GM03348 (cell line): ENCODE measurements at places on chromosomes 1 and 21.
A peak's percentile ranks its signal among the peaks of the same experiment; 100 is the strongest.

- no peak for DNase-seq
Observed at GRCh38 chr1:29481031-29481430, 244.7 kb downstream of the PTPRU start.

DNA sequence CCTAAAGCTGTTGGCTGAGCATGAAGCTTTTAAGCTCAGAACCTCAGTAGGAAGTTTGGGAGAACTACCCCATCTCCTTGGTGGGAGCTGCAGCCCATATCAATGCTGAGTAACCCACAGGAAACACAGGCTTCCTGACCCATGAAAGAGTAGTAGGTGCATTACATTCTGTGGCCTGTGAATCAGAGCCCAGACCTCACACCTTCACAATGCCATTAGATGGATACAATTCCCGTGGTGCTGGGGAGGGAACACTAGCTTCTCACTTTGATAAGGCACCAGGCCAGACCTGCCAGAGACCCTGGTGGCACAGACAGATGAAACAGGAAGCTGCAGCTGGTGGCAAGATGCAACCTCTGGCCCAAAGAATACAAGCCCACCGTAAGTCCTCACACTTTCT lies 308.8 kb downstream of the NPHP4 start:
- DNase-seq = no peak

GRCh38 chr1:41649396-41650027 lies 165.0 kb upstream of the EDN2 start:
- no peak for DNase-seq

GRCh38 chr1:25933479-25934365 lies 27.5 kb upstream of the STMN1 start:
- DNase-seq = no peak

GRCh38 chr1:154859151-154859785 lies 10.8 kb downstream of the KCNN3 start:
- DNase-seq = no peak

- no peak for DNase-seq
Observed at GRCh38 chr1:15733218-15733725, 2.8 kb upstream of the SLC25A34 start.

DNA sequence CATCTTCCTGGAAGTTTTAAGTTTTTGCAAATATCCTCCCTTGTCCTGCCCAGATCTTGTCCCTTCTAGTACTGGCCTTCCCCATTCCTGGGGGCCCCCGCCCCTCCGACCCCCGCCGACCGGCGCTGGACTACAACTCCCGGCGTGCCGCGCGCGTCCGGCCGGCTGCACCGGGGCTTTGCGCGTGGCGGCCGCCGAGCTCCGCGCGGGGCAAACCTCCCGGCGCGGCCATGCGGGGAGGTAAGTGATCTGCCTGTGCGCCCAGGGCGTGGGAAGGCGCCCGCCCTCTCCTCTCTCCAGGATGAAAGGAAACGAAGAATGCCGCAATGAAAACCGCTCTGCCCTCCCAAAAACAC lies 3.2 kb upstream of the SAMD13 start:
- DNase-seq = peak; percentile 87

GRCh38 chr21:35825370-35826353 lies 234.7 kb downstream of the SETD4 start:
- no peak for DNase-seq

- DNase-seq = no peak
Observed at GRCh38 chr1:22241811-22242210, 98.9 kb upstream of the WNT4 start.

DNA sequence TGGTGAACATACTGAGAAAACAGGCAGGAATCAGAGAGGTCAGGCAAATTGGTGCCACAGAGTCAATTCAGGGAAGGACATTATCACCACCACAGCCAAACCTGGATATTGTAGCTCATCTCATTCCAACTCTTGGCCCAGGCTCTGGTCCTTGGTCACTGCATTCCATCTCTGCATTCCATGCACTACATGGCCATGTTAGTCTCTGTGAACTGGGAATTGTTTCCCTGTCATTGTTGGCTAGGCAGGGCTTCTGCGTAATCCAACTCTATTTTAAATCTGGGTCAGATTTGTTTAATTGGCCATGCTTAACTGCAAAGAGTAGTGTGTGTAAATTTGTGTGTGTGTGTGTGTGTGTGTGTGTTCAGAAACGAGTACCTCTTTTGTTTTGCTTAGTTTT lies 837.6 kb upstream of the ADAMTS5 start:
- peak; percentile 39 for DNase-seq

- no peak for DNase-seq
Observed at GRCh38 chr1:78142736-78143135, 97.0 kb downstream of the GIPC2 start.

- no peak for DNase-seq
Observed at GRCh38 chr1:212503714-212504113, 71.0 kb downstream of the NENF start.

GRCh38 chr1:112605633-112606327 lies 13.2 kb downstream of the ST7L start:
- DNase-seq = no peak

- no peak for DNase-seq
Observed at GRCh38 chr1:11198851-11199594, 9.9 kb downstream of the ANGPTL7 start.

GRCh38 chr1:74399249-74399648 lies 113.2 kb downstream of the LRRC53 start:
- no peak for DNase-seq

GRCh38 chr1:75630004-75630594 lies 19.2 kb upstream of the SLC44A5 start:
- no peak for DNase-seq

DNA sequence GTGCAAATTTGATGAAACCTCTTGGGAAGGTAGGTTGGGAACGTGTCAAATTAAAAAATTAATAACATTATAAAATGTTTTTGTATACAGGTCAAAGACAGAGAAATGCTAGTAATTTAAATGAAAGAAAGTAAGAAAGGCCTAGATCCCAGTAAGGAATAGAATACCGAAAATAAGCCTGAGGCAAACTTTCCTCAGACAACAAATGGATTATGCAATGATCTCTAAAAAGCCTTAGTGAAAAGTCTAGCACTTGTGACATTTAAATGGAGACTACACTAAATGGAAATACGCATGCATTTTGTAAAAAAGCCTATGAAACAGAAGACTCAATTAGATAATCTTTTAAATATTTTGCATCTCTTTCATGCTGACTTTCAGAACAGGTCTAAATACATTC lies 138.5 kb upstream of the ZNHIT6 start:
- no peak for DNase-seq

DNA sequence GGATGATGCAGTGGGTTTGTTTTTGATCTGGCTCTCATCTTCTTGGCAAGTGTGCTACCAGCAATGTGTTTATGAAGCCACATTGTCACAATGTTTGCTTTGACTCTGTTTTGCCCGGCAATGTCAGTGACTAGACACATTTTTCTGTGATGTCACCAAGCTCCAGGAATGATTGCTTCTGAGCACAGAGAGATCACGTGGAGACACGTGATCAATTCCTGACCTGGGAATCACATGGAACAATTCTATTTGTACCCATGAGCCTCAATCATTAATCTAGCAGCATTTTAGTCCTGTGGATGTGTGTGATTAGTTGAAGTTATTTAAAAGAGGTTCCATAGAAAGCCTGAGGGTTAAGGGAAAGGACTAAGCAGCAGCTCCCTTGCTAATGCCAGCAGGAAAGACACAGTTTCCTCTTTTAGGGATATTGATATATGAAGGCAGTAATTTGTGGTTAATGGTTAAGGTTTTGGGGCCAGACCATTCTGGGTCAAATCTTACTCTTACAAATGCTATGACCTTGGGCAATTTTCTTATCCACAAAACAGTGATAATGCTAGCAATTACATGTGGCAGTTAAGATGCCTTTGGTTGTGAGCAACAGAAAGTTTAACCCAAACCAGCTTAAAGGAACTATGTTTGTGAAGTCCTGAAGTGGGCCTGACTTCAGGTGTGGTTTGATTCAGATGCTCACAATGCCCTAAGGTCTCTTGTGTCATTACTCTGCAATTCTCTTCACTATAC lies 59.0 kb downstream of the FASLG start:
- DNase-seq = no peak

DNA sequence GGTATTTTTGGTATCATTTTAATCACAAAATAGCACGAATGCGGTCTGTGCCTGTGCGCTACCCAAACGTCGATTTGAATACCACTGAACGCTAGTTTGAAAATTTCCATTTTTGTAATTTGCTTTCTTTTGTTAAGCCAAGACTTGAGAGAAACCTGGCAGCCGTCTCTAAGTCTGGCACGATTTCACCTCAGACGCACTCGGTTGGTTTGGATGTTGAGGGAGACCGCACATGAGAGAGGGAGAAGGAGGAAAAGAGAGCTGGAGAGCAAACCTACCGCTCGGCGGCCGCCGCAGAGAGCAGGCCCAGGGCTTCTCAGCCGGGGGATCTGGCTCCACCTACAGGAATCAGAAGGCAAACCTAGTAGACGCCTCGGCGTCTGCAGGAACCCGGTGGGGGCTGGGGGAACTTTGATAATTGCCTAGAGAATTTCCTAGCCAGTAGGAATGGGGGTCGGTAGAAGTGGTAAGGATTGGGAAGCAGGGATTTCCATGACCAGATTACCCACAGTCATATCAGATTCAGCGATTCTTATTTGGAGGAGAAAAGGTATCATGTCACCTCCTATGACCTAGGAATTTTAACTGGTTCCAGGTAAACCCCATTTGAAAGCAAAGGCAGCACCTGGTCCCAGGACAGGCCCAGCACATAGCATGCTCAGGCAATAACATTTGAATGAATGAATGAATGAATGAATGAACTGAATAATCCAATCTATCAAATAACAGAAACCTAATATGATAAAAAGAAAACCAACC lies 83.2 kb downstream of the TM2D1 start:
- peak; percentile 92 for DNase-seq

DNA sequence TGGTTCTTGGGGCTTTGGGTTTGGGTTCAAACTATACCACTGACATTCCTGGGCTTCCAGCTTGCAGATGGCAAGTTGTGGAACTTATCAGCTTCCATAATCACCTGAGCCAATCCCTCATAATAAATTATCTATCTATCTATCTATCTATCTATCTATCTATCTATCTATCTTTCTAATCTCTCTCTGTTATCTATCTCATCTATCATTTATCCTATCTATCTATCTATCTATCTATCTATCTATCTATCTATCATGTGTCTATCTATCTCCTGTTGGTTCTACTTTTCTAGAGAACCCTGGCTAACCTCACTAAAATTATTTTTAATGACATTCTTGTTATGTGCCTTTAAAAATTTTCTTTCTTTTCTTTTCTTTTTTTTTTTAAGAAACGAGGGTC lies 35.8 kb upstream of the AKT3 start:
- no peak for DNase-seq

GRCh38 chr1:41954533-41954944 lies 35.8 kb upstream of the HIVEP3 start:
- DNase-seq = peak; percentile 71

- no peak for DNase-seq
Observed at GRCh38 chr1:214058076-214058475, 70.3 kb downstream of the PROX1 start.

GRCh38 chr1:41533731-41534080 lies 49.2 kb upstream of the EDN2 start:
- DNase-seq = no peak

DNA sequence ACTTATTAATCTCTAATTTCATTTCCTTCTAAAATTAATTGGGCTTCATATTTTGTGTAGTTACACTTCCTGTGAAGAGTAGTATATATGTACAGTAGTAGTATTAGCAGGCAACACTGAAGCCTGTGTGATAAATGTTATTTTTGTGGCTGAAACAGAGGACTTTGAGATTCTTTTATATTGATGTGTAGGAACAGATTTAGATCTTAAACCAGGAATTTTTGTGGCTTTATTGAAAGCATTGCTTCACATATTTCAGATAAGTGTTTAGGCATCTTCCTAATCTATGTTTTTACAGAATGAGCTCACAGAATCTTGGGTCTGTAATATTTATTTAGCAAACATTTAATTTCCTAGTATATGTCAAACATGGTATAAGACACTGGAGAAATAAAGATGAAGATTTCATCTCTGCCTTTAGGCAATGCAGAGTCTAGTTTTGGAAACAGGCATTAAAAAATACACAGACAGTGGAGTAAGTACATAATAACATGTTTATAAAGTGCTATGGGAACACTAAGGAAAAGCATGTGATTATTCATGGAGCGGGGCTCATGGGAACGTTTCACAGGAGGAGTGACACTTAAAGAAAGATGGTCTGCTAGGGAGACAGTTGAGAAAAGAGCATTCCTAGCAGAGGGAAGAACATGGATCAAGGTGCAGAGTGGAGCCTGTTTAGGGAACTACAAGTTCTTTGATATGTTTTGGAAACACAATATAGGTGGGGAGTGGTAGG lies 52.7 kb downstream of the MIGA1 start:
- no peak for DNase-seq

GRCh38 chr1:13801232-13801631 lies 101.2 kb downstream of the PRDM2 start:
- DNase-seq = no peak
